ENCODE measurements at places on chromosomes 7 and 10. TPM values are rescaled to one million over a fixed set of nuclear protein-coding genes. Genes with fewer than 3 reads are reported as not detected.

DNA sequence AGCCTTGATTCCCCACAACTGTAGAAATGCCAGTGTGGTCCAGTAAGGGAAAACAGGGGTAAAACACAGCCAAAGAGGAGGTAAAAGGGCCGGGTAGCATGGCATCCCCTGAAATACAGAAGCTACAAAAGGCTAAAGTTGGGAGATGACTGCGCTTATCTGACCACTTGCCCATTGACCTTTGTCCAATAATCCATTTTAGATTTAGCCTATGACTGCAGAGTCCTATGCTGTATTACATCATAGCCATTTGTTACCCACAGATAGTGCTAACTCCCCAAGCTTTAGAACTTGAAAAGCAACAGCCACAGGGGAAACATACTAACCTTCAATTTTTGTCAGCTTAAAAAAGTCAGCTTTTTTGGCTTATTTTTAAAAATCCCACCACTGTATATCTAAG, 26.2 kb downstream of the MTPN start:
- H3K27ac ChIP-seq = no peak overlapping the region
- no peak overlapping the region for H3K4me3 ChIP-seq
- no peak for DNase-seq
- H3K36me3 ChIP-seq = peaks cover 46% of the 10 kb centered on the region
- no peaks in the 10 kb centered on the region for H3K27me3 ChIP-seq
- H3K4me1 ChIP-seq = no peaks in the 10 kb centered on the region

GRCh38 chr7:43108255-43109011, 4.0 kb upstream of the HECW1 start:
- no peak overlapping the region for H3K4me3 ChIP-seq
- H3K27ac ChIP-seq = no peak overlapping the region
- H3K36me3 ChIP-seq = no peaks in the 10 kb centered on the region
- H3K4me1 ChIP-seq = peaks cover 9% of the 10 kb centered on the region
- peaks cover 48% of the 10 kb centered on the region for H3K27me3 ChIP-seq

DNA sequence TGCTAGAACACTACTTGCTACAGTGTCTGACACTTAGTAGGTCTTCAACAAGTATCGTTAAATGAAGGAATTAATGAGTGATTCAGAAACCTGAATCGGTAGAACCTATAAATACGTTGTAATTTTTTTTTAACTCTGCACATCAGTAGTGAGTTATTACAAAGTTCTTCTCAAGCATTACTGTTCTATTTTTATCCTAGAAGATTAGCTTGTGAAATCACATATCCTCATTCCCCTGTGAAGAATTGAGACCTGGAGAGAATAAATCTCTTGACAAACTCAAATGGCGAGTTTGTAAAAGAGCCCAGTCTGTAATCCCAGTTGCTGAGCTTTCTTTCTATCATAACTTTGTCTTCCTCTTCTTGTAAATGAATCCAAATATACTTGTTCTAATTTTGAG, 34.7 kb downstream of the HYAL4 start:
- H3K36me3 ChIP-seq = no peaks in the 10 kb centered on the region
- H3K27ac ChIP-seq = no peak overlapping the region
- no peaks in the 10 kb centered on the region for H3K27me3 ChIP-seq
- no peaks in the 10 kb centered on the region for H3K4me1 ChIP-seq

DNA sequence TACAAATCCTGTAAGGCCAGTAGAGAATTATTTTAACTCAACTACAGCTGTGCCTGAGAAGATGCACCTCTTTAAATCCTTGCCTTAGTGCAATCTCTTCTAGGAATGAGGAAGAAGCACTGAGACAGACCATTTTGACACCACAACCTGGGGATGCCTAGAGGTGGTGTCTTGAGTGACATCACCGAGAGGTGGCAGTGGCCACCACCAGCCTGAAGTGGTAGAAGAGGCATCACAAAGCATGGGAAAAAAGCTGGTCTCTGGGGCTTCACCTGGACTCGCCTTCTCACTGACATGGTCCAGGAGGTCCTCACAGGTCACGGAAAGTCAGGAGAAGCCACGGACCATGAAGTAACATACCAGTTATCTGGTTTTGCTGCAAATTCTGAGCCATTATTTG, 99.2 kb upstream of the PDLIM1 start:
- peaks cover 42% of the 10 kb centered on the region for H3K4me1 ChIP-seq
- H3K27ac ChIP-seq = no peak overlapping the region
- H3K36me3 ChIP-seq = no peaks in the 10 kb centered on the region
- no peak overlapping the region for H3K4me3 ChIP-seq
- DNase-seq = no peak

- no peaks in the 10 kb centered on the region for H3K4me1 ChIP-seq
- H3K4me3 ChIP-seq = no peak overlapping the region
- peaks cover 5% of the 10 kb centered on the region for H3K36me3 ChIP-seq
- H3K27ac ChIP-seq = no peak overlapping the region
Observed at GRCh38 chr10:34360984-34361383, 454.1 kb downstream of the PARD3 start.

- H3K27me3 ChIP-seq = no peaks in the 10 kb centered on the region
- no peak overlapping the region for H3K27ac ChIP-seq
- no peak for DNase-seq
- no peaks in the 10 kb centered on the region for H3K36me3 ChIP-seq
- no peaks in the 10 kb centered on the region for H3K4me1 ChIP-seq
Observed at GRCh38 chr10:57898231-57898630, 369.5 kb downstream of the IPMK start.

GRCh38 chr10:85900487-85900886, 466.1 kb downstream of the GRID1 start:
- H3K27ac ChIP-seq = no peak overlapping the region
- no peaks in the 10 kb centered on the region for H3K27me3 ChIP-seq
- DNase-seq = no peak
- H3K4me3 ChIP-seq = no peak overlapping the region
- no peaks in the 10 kb centered on the region for H3K36me3 ChIP-seq

DNA sequence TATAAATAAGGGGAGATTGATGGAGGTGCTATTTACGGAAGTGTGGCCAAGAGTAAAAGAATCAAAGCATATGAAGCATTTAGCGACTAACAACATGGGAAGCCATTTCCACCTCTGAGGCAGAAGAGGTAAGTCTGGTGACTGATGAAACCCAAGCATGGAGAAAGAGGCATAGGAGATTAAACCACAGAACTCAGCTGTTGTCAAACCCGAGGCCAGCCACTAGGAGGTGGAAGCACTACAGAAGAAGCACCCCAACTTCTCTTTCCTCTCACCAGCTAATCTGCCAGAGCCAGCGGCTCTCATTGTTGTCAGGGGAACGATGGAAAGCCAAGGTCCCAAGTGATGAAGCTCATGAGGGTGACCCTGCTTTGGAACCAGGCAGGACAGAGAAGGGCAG, 19.6 kb upstream of the CNTNAP2 start:
- no peaks in the 10 kb centered on the region for H3K36me3 ChIP-seq
- H3K4me3 ChIP-seq = no peak overlapping the region
- no peak for DNase-seq
- no peaks in the 10 kb centered on the region for H3K4me1 ChIP-seq

Gene NUPR2
- total RNA-seq = 0.98 TPM

Gene OSBPL3
- 23.7 TPM for total RNA-seq

Gene KIF5B
- total RNA-seq = 112 TPM

Gene NEUROG3
- not detected for total RNA-seq

Gene CD36
- total RNA-seq = 115 TPM

Gene FKBP6
- total RNA-seq = not detected
